Activated naive CD4-positive, alpha-beta T cell (primary cell): ENCODE measurements at places on chromosomes 2 and 18.

DNA sequence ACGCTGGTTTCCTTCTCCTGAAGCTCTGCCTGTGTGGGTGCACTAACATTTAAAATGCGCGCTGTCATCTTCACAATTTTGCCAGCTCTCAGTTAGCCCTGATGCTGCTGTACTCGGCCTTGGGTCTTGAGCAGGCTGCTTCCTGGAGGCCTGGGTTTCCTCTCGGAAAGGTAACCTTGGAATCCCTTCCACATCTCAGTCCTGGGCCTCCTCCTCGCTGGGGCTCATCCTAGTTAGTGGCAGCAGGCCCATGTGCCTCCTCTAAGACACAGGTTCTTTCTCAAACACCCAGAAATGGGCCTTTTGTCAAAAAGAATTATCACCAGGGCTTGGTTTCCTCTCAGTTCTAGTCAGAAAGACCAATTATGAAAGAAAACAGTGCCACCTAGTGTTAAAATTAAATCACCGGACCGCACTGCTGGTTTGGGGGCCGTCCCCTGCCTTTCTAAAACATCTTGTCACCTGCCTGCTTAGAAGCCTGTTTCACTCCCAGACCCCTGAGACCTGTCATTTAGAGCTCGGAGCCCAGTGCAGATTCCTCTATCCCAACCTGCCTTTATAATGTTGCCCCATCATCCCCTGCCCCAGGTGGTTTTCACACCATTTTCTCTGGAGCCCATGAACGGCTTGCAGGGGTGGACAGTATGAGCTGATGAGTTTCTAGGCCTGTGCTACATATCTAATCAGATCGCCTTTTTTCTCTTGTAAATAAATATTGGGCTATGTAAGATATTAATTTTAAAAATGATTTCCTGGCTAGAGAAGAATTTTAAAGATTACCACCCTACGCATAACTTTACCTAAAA lies 42.4 kb downstream of the HK2 start:
- peak; percentile 22 for DNase-seq

DNA sequence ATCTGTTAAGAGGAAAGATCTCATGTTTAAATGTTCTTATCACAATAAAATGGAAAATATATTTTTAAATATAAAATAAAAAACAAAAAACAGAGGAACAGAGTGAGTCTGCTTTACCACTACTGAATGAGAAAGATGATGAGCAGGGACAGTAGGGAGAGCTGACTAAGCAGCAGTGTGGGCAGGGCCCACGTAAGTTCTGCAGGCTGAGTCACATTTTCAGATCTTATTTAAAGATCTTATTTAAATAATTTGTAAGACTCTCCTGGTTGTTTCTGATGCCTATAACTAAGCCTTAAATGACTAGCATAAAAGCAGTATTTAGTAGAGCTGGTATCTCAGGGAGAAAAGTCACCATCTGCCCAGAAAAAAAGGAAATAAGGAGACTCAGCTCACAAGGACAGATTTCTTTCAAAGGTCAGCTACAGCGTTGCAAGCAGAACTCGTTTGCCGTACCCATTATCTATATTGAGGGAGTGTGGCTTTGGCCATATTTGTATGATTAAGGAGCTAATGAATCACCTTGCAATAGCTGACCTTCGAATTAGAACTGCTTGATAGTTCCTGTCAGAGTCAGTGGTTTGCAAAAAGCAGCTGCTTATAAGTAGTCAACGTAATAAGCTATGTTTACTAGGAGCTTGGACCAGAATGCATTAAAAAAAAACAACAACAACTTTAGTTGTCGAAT lies 322.1 kb upstream of the CHAC2 start:
- DNase-seq, result no peak

DNA sequence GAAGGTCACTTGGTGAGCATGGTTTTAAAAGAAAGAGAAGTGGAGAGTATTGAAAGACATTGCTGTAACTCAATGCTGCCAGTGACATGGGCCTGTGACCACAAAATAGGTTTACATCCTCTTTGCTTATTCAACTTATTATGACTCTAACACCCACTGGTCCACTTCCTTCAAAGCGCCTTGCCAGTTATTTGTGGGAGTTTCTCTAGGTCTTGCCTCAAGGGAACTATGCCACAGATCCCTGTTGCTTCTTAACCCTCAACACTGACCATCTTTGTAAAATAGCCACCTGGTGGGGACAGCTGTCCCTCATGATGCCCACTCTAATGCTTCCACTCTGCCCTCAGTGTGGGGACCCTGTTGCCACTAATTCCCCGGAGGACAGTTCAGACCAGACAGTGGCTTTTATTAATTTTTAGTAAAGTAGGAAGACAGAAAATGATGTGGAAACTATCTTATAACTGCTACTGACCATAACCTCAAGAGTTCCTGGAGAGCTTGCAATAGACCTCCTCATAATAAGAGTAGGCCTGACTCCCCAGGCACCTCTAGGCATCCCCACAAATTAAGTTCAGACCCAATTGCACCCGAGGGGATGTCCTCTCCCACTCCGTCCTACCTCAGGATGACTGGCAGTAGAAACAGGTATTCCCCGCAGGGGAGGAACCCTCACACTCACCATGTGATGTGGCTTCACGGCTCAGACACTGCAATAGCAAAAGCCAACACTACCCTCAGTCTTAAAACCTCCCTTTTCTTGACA lies 31.3 kb upstream of the SLC25A52 start:
- DNase-seq, result no peak

DNA sequence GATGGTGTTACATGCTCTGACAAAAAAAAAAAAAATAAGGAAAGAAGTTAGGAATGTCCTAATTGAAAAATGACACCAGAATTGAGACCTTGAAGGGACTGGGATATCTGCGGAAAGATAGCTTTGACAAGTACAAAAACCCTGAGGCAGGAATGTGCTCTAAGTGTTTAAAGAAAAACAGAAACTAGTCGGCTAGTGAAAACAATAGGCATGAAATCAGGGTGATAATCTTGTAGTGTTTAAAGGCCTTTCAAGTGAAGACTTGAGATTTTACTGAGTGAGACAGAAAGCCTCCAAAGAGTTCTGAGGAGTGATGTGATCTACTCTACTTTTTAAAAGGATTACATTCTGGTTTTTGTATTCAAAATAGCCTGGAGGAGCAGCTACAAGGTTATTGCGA lies 107.4 kb downstream of the COBLL1 start:
- DNase-seq, result no peak
